ENCODE measurements at places on chromosomes 2 and 18.

DNA sequence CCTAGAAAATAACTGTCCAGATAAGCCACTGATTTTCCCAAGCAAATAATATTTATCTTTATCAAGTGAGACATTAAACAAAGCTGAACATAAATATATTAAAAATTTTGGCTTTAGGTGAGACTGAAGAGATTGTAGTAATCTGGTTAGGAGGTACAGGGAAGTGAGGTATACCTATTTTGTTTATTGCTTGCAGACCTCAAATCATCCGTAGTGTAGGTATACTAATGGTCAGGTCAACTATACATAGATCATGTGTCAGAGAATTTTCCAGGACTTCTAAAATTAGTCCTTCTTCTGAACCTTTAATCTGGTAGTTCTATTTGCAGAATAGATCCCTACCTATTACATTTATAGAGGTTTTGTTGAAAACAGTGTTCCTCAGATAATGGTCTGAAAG is 41.5 kb downstream of the SP140 start:
- no peak for DNase-seq

DNA sequence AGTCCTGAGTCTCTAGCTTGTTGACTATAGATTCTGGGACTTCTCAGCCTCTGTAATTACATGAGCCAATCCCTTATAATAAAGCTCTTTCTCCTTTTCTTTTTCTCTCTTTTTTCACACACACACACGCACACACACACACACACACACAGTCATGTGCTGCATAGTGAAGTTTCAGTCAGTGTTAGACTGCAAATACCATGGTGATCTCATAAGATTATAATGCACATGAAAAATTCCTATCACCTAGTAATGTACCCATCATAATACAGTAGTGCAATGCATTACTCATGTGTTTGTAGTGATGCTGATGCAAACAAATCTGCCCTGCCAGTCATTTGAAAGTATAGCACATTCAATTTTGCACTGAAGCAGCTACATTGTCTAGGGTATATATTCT is 558.2 kb downstream of the SUCLG1 start:
- DNase-seq, result peak; percentile 91

- DNase-seq, result no peak
Measured at GRCh38 chr2:28339516-28340175, 53.0 kb upstream of the FOSL2 start.

- DNase-seq, result peak; percentile 58
Measured at GRCh38 chr2:197707316-197708213, 2.4 kb downstream of the MARS2 start.

- DNase-seq, result no peak
Measured at GRCh38 chr2:165629776-165630175, 160.3 kb downstream of the CSRNP3 start.

DNA sequence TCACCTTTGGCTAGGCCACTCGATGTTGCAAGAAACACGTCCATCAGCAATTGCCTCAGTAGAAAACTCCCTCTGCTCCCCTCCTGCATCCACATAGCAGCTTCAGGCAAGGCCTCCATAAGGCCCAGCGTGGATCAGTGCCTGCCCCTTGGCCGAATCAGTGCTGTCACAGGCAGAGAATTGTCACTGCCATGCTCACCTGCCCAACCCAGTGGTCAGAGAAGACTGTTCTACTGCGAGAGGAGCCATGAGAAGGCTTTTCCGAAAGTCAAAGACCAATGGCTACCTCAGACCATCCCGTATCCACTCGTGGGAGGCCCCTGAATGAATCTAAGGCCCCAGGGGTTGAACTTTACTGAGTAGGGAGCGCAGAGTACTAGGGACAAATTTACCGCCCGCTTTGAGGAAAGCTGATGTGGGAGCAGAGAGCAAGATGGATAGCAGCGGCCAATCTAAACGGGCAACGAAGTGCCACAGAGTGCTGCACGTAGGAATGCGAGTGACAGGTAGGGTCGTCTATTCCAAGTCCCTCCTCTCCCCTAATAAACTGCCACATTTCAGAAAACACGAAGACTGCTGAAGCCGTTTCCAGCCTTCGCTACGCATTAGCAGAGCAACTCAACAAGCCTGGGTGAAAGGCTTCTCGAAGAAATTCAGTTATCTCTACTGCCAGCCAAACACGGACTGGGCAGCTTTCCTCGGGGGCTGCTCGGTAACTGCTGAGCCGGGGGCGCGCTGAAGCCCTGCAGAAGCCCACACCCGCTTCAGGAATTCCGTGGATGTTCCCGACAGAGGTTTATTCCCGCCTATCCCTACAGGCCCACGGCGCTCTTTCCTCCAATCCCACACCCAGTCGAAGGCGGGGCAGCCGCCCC is 968 bp upstream of the RALBP1 start:
- DNase-seq, result no peak

All from bronchial epithelial cell (primary cell).